ENCODE measurements at places on chromosomes 13 and 19. TPM values are rescaled to one million over a fixed set of nuclear protein-coding genes. Genes with fewer than 3 reads are reported as not detected.

- peak; percentile 70 for DNase-seq
- H3K4me1 ChIP-seq = peaks cover 37% of the 10 kb centered on the region
- peak overlapping the region; percentile 72 for H3K4me3 ChIP-seq
Observed at GRCh38 chr13:112688560-112689302, 1.1 kb upstream of the ATP11A start.

- no peak for DNase-seq
- no peaks in the 10 kb centered on the region for H3K36me3 ChIP-seq
- no peak overlapping the region for H3K4me3 ChIP-seq
- no peaks in the 10 kb centered on the region for H3K27me3 ChIP-seq
Observed at GRCh38 chr13:69524459-69525150, 583.0 kb upstream of the ATXN8OS start.

DNA sequence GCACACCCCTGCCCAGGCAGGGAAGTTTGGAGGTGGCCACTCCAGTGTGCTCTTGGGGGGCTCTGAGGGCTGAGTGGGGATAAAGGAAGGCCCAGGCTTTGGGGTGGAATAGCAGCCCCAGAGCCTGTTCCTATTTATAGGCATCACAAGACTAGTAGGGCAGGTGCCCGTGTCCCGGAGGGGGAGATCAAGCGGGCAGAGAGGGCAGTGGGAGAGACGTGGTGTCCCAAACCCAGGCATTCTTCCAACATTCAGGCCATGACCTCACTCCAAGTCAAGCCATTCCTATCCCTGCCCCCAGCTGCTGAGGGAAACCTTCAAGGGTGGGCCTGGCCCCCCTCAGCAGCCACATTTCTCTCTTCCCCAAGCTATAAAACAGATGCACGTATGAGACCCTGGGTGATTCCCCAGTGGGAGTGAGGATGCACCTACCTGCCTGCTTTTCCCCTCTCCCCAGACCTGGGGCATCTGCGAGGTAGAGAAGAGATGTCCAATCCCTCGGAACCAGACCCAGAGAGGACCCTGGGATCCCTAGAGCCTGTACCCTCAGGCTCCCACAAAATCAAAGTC lies 3.9 kb downstream of the WIZ start:
- no peak overlapping the region for H3K27ac ChIP-seq
- H3K4me3 ChIP-seq = no peak overlapping the region
- DNase-seq = no peak
- no peaks in the 10 kb centered on the region for H3K36me3 ChIP-seq

DNA sequence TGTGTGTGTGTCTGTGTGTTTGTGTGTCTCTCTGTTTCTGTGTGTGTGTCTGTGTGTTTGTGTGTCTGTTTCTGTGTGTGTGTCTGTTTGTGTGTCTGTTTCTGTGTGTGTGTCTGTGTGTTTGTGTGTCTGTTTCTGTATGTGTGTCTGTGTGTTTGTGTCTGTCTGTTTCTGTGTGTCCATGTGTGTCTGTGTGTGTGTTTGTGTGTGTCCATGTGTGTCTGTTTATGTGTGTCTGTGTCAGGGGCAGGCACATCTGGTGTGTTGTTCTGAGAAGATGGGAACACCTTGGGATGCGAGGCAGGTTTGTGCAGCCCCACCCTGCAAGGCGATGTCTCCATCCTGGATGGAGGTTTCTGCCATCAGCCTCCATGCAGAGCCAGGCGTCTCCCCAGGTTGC lies 275.8 kb upstream of the SOX1 start:
- H3K4me3 ChIP-seq = no peak overlapping the region
- H3K36me3 ChIP-seq = no peaks in the 10 kb centered on the region
- H3K27me3 ChIP-seq = no peaks in the 10 kb centered on the region

GRCh38 chr19:42467183-42467760 lies 24.5 kb upstream of the CXCL17 start:
- H3K36me3 ChIP-seq = no peaks in the 10 kb centered on the region
- H3K27me3 ChIP-seq = no peaks in the 10 kb centered on the region
- H3K4me1 ChIP-seq = peaks cover 14% of the 10 kb centered on the region
- no peak overlapping the region for H3K4me3 ChIP-seq

DNA sequence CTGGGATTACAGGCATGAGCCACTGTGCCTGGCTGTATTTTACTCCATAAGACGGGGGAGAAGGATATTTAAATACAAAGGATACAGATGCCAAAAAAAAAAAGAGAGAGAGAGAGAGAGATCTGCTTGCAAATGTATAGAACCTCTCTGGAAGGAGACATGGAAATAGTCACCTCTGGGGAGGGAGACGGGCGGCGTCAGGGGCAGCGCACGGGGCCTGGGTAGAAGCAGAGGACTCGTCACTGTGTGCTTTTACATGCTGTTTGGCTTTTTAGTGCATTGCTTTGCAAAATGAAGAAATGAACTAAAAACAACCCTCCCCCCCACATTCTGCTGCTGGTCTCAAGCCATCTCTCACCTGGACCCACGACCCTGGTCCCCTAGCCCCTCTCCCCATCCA lies 4.8 kb upstream of the ZNF653 start:
- no peaks in the 10 kb centered on the region for H3K27me3 ChIP-seq
- H3K4me3 ChIP-seq = no peak overlapping the region
- no peak for DNase-seq

- no peak overlapping the region for H3K4me3 ChIP-seq
- DNase-seq = no peak
- H3K27me3 ChIP-seq = peaks cover 13% of the 10 kb centered on the region
- H3K4me1 ChIP-seq = peaks cover 31% of the 10 kb centered on the region
Observed at GRCh38 chr13:50244355-50244712, 229.1 kb downstream of the KCNRG start.

DNA sequence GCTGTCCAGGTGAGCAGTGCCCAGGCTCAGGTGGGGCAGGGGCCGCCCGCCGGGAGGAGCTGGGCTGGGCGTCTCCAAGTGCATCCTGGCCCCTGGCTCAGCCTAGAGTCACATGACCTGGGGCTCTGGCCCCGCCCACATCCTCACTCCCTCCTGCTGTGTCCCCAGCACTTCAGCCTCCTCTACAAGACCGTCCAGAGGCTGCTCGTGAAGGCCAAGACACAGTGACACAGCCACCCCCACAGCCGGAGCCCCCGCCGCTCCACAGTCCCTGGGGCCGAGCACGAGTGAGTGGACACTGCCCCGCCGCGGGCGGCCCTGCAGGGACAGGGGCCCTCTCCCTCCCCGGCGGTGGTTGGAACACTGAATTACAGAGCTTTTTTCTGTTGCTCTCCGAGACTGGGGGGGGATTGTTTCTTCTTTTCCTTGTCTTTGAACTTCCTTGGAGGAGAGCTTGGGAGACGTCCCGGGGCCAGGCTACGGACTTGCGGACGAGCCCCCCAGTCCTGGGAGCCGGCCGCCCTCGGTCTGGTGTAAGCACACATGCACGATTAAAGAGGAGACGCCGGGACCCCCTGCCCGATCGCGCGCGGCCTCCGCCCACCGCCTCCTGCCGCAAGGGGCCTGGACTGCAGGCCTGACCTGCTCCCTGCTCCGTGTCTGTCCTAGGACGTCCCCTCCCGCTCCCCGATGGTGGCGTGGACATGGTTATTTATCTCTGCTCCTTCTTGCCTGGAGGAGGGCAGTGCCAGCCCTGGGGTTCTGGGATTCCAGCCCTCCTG lies 16.8 kb upstream of the CELF5 start:
- H3K27ac ChIP-seq = no peak overlapping the region
- no peak for DNase-seq
- no peaks in the 10 kb centered on the region for H3K27me3 ChIP-seq
- no peaks in the 10 kb centered on the region for H3K4me1 ChIP-seq
- H3K36me3 ChIP-seq = no peaks in the 10 kb centered on the region

DNA sequence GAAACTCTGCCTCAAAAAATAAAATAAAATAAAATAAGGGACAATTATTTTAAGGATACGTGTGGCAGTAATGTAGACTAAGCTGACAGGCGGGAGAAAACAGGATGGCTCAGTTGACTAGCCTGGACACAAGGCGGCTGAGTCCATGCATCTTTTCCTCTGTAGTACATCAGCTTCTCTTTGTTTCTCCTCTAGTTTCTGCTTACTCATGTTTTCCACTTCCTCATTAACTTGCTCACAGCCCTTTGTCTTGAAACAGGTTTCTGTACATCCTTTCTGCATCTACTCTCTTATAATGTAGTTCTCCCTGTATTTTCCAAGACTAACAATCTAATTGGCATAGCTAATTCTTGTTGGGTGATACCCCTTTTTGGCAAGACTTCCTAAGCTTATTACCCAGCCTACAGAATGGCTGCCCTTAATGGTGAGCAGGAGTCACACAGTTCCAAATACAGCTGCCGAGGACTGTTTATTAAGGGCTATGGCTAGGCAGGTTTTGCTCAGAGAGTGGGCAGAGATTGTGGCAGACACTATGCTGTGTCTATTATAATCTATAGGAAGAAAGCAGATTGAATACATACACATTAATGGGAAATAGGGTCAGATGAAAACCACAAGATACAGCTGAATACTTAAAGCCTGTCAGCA lies 58.7 kb upstream of the KLF5 start:
- H3K36me3 ChIP-seq = peaks cover 12% of the 10 kb centered on the region
- peaks cover 8% of the 10 kb centered on the region for H3K4me1 ChIP-seq
- no peak overlapping the region for H3K27ac ChIP-seq
- no peak overlapping the region for H3K4me3 ChIP-seq

DNA sequence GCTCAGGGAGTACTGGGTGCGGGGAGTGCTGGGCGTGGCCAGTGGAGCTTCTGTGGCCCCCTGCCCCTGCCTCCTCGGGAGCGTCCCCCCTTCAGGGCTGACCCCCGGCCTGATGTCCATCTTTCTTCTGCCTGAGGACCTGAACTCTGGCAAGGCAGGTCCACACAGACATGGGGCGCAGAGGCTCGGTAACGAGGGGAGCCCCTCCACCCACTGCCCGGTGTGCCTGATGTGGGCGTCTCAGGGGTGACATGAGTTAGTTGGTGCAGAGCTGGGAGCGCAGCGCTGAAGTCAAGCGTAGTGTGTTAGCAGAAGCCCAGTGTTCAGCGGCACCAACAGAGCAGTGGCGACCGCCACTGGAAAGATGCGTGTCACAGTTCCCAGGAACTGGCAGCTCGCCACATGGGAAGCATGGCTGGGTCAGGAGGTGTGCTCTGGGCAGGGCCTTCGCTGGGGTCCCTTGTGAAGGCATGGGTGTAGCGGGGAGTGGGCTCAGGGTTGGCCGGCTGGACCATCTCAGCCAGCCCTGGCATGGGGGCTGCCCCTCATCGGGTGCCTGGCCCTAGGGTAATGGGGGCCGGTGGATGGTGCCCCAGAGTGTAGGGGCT lies 11.5 kb downstream of the THOP1 start:
- H3K27me3 ChIP-seq = no peaks in the 10 kb centered on the region
- DNase-seq = no peak
- H3K4me3 ChIP-seq = no peak overlapping the region
- H3K36me3 ChIP-seq = peaks cover 32% of the 10 kb centered on the region
- H3K4me1 ChIP-seq = no peaks in the 10 kb centered on the region

GRCh38 chr13:39073983-39074382 lies 35.7 kb downstream of the NHLRC3 start:
- H3K4me1 ChIP-seq = no peaks in the 10 kb centered on the region
- no peak overlapping the region for H3K27ac ChIP-seq
- no peak overlapping the region for H3K4me3 ChIP-seq

GRCh38 chr19:3507371-3508120 lies 1.4 kb downstream of the FZR1 start:
- peak overlapping the region; percentile 71 for H3K27ac ChIP-seq
- peaks cover 39% of the 10 kb centered on the region for H3K4me1 ChIP-seq
- DNase-seq = peak; percentile 69
- no peaks in the 10 kb centered on the region for H3K27me3 ChIP-seq
- H3K4me3 ChIP-seq = peak overlapping the region; percentile 90
- H3K36me3 ChIP-seq = peaks cover 10% of the 10 kb centered on the region

DNA sequence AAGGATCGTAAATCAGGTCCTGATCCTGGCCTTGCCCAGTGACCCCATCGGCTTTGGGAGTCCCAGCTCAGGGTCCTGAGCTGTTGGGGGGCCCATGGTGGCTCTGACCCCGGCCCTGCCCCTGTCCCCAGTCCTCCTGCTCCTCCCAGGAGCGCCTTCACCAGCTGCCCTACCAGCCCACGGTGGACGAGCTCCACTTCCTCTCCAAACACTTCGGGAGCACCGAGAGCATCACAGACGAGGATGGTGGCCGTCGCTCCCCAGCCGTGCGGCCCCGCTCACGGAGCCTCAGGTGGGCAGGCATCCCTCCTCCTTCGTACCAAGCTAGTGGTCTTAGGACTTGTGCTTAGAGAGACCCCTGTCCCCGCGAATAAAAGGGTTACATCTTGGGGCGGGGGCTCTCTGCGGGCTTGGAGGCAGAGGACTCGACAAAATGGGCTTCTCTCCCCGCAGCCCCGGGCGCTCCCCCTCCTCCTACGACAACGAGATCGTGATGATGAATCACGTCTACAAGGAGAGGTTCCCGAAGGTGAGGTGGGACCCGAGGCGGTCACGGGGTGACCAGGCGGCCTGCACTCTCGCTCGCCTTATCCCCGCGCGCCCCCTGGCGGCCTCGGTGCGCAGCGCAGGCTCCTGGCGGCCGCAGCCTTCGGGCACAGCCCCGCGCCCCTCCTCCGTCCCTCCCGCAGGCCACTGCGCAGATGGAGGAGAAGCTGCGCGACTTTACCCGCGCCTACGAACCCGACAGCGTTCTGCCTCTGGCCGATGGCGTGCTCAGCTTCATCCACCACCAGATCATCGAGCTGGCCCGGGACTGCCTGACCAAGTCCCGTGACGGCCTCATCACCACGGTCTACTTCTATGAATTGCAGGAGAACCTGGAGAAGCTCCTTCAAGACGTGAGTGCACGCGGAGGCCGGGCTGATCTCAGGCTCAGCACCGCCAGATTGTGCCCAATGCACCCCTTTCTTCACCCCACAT lies 9.1 kb downstream of the MAST1 start:
- peaks cover 21% of the 10 kb centered on the region for H3K27me3 ChIP-seq
- H3K4me1 ChIP-seq = peaks cover 3% of the 10 kb centered on the region
- H3K27ac ChIP-seq = no peak overlapping the region
- no peaks in the 10 kb centered on the region for H3K36me3 ChIP-seq
- peak overlapping the region; percentile 36 for H3K4me3 ChIP-seq

GRCh38 chr13:48829536-48829935 lies 146.2 kb upstream of the FNDC3A start:
- H3K4me1 ChIP-seq = peaks cover 48% of the 10 kb centered on the region
- peak overlapping the region; percentile 6 for H3K27ac ChIP-seq
- no peak for DNase-seq
- no peak overlapping the region for H3K4me3 ChIP-seq
- peaks cover 11% of the 10 kb centered on the region for H3K36me3 ChIP-seq

Gene ZNF544
- 35.4 TPM for total RNA-seq

Gene STOML3
- total RNA-seq = not detected

Gene ZNF728
- not detected for total RNA-seq

Gene CRTC1
- 4.0 TPM for total RNA-seq

Gene S1PR4
- total RNA-seq = 22.4 TPM

Gene RGL3
- not detected for total RNA-seq

Gene NOVA2
- not detected for total RNA-seq

Measured in activated naive CD4-positive, alpha-beta T cell treated with anti-CD3 and anti-CD28 coated beads for 36 hours (primary cell).